GF-D8 (cell line): ENCODE measurements at places on chromosomes 2 and 18.

DNA sequence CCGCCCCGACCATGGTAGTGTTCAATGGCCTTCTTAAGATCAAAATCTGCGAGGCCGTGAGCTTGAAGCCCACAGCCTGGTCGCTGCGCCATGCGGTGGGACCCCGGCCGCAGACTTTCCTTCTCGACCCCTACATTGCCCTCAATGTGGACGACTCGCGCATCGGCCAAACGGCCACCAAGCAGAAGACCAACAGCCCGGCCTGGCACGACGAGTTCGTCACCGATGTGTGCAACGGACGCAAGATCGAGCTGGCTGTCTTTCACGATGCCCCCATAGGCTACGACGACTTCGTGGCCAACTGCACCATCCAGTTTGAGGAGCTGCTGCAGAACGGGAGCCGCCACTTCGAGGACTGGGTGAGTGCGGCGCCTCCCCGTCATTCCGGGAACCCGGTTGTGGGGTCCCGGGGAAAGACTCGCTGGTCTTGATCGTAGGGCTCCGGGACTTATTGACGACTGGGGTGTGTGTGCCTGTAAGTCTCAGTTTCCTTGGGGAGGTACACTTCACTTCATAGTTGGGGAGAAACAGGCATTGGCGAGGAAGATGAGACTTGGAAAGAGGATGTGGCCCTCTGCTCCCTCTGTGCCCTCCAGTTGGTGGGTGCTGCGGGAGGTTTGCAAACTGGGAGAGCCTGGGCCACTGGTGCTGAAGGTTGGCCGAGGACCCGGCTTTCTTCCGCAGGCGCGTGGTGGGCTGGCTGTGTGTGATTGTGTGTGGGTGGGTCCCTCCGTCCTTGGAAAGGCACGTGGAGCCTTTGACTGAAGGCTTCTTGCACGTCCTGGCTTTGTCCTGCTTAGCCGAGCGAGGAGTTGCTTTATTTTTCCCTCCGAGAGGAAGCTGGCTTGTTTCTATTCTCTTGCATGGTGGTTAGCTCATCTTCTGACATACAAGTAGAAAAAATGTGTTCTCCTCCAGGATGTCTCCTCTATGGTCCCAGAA is 886 bp downstream of the PRKCE start:
- DNase-seq, result no peak

DNA sequence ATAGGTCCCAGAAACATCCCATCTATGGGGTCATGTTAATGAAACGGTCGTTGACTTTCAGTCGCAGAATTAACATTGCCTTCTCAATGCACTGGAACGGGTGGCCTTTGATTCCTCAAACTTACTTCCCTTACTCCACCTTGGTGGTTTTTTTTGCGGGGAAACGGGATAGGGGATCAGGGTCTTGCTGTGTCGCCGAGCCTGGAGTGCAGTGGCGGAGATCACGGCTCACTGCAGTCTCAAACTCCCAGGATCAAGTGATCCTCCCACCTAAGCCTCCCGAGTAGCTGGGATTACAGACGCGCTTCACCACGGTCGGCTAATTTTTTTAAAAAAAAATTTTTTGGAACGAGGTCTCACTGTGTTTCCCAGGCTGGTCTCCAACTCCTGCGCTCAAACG is 754 bp downstream of the ATG16L1 start:
- DNase-seq, result no peak

DNA sequence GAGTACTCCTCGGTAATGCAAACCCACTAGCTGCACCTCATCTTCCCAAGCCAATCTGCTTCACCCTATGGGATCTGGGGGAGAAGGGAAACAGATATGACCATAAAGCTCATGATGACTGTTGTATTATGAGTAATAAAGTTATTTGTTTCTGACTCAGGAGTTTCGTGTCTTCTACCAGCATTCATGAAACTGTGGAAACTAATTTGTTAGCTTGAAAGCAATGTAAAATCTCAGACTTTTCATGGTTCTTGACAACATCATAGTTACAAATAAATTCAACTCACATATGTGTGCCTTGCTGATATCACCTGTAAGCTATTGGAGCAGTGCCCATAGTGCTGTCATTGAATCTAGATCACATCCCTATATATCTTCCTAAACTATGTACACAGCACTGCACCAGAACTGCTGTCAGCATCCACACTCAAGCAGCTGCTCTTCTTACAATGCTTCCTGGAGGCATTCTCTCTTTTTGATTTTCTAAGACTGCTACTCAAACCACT is 135.6 kb upstream of the KYNU start:
- DNase-seq, result no peak

DNA sequence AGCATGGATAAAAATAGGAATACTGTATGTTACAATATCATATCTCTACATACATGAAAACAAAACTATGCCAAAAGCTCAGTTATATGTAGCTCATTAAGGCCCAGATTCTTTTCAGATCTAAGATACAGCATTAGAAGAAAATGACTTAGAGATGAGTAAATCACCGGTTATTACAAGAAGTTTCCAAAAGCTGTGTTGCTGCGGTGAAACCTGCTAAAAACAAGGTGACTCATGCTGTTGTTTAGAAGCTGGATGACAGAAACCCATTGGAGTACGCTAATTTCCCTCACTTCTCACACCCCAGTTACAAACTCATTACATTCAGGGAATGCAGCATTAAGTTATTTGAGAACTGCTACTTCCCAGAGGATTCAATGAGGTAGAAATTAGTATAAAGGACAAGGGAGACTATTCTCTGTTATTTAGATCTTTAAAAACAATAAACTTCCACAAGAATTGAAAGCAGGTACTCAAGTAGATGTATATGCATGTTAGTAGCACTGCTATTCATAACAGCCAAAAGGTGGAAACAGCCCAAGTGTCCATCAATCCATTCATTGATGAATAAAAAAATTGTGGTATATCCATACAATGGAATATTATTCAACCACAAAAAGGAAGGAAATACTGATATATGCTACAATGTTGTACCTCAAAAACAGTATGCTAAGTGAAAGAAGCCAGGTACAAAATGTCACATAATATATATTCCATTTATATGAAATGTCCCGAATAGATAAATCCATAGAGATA is 32.6 kb downstream of the RBKS start:
- no peak for DNase-seq
